Cardiac muscle cell (in vitro differentiated cells and primary cell): ENCODE measurements at places on chromosomes 16 and 17. TPM values are rescaled to one million over a fixed set of nuclear protein-coding genes. Genes with fewer than 3 reads are reported as not detected.
A peak's percentile ranks its signal among the peaks of the same experiment; 100 is the strongest.

- no peak overlapping the region for H3K27ac ChIP-seq
- H3K4me1 ChIP-seq, result no peaks in the 10 kb centered on the region
- H3K4me3 ChIP-seq, result no peak overlapping the region
- DNase-seq, result no peak
- H3K27me3 ChIP-seq, result peaks cover 32% of the 10 kb centered on the region
Observed at GRCh38 chr17:47728214-47728877, 4.7 kb upstream of the TBX21 start.

- H3K36me3 ChIP-seq, result no peaks in the 10 kb centered on the region
- H3K4me3 ChIP-seq, result no peak overlapping the region
- H3K27me3 ChIP-seq, result no peaks in the 10 kb centered on the region
- no peak for DNase-seq
- peaks cover 5% of the 10 kb centered on the region for H3K4me1 ChIP-seq
Observed at GRCh38 chr17:29247219-29247618, 560 bp downstream of the CRYBA1 start.

GRCh38 chr17:28491860-28492259, 14.3 kb upstream of the FOXN1 start:
- H3K27ac ChIP-seq, result no peak overlapping the region
- no peaks in the 10 kb centered on the region for H3K36me3 ChIP-seq

FOXC2 gene
- 3.7 and 10.5 TPM in 2 replicates for polyA plus RNA-seq

- no peak for DNase-seq
- H3K36me3 ChIP-seq, result no peaks in the 10 kb centered on the region
- H3K27me3 ChIP-seq, result no peaks in the 10 kb centered on the region
Observed at GRCh38 chr16:85199069-85199725, 86.9 kb upstream of the CIBAR2 start.

GRCh38 chr16:64397945-64398508, 723.8 kb downstream of the CDH11 start:
- DNase-seq, result peak; percentile 84
- no peak overlapping the region for H3K27ac ChIP-seq
- H3K4me1 ChIP-seq, result no peaks in the 10 kb centered on the region

DRC7 gene
- polyA plus RNA-seq, result 2.0 and 3.4 TPM in 2 replicates

ABCA9 gene
- polyA plus RNA-seq, result not detected in 2 replicates

DNA sequence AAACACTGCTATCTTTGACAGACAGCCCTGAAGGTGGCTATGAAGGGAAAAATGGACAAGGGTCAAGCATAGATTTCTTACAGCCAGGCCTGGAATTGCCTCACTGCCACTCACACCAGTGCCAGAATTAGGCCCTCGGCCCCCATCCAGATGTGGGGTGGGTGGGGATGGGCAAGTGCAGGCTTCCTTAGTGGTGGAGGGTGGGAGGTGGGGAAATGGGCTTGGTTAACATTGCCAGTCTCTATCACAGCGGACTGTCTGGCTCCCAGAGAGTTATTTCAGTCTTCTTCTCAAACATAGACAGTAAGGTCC, 24.9 kb downstream of the B9D1 start:
- H3K36me3 ChIP-seq, result no peaks in the 10 kb centered on the region
- H3K4me3 ChIP-seq, result no peak overlapping the region
- peak; percentile 32 for DNase-seq
- H3K27ac ChIP-seq, result peak overlapping the region; percentile 77
- H3K4me1 ChIP-seq, result peaks cover 20% of the 10 kb centered on the region

PIMREG gene
- polyA plus RNA-seq, result 11.3 and 65.2 TPM in 2 replicates

SEPTIN12 gene
- polyA plus RNA-seq, result 2.2 and 7.3 TPM in 2 replicates

RGS11 gene
- polyA plus RNA-seq, result 12.0 and 17.0 TPM in 2 replicates

GRCh38 chr17:44170499-44171201, at the start of gene ASB16:
ASB16 (plus strand) TSS chr17:44170704; CDS start chr17:44170790, 86 bp downstream.
- no peak within 1 kb of the TSS for H3K4me3 ChIP-seq
- H3K27me3 ChIP-seq, result no peaks in the 10 kb centered on the region
- H3K4me1 ChIP-seq, result peaks cover 16% of the 10 kb centered on the region
- H3K36me3 ChIP-seq, result peaks cover 3% of the 10 kb centered on the region
- peak; percentile 87 for DNase-seq

CHST4 gene
- polyA plus RNA-seq, result not detected in 2 replicates

DNA sequence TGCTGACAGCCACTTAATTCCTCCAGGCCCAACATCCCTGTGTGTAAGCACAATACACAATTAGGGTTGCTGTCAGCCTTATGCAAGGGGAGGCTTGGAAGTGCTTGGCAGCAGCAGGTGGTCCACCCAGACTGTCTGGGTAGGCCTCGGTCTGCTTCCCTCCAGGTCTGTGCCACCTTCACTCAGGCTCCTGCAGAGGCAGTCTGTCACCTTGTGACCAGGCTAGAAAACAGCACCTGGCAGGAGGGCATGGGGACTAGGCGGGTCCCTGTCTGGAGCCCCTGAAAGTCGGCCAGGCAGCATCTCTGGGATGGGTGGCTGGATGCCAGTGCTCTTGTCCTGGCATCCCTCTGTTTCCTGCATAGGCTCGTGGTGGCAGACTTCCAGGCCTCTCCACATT, 578.1 kb downstream of the KCNJ18 start:
- H3K36me3 ChIP-seq, result no peaks in the 10 kb centered on the region
- no peak overlapping the region for H3K27ac ChIP-seq
- no peak for DNase-seq
- H3K27me3 ChIP-seq, result no peaks in the 10 kb centered on the region

KIF19 gene
- polyA plus RNA-seq, result 1.2 TPM in 1 of 2 replicates, not detected in the other

CBFA2T3 gene
- 1.5 and 3.3 TPM in 2 replicates for polyA plus RNA-seq

NOG gene
- polyA plus RNA-seq, result 18.9 and 32.7 TPM in 2 replicates

DNAH3 gene
- not detected in 2 replicates for polyA plus RNA-seq

DNA sequence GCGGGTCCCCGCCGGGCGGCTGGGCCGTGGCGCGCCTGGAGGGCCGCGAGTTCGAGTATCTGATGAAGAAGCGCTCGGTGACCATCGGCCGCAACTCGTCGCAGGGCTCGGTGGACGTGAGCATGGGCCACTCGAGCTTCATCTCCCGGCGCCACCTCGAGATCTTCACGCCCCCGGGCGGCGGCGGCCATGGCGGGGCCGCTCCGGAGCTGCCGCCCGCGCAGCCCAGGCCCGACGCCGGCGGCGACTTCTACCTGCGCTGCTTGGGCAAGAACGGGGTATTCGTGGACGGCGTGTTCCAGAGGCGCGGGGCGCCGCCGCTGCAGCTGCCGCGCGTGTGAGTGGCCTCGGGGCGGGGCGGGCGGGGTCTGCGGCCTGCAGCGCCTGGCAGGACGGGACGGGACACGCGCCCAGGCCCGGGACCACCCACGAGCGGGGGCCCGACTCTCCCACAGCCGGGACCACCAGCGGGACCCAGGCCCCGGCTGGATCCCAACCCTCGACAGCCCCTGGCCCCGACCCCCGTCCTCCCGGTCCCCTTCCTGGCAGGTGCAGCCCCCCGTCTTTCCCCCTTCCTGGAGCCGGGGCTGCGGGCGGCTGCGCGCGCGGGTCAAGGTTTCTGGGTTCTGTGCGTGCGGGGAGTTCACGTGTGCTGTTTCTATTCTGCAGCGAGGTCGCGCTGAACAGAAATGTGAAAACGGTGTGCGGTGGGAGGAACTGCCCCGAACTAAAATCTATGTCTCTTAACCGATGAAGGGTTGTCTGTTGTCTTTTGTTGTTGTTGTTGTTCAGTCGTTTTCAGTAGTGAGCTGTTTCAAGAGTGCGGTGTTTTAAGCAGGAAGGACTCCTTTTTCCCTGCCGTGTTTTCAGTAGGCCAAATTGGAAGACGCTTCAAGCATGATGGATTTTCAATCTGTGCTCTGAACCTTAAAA, 705 bp downstream of the FOXK2 start:
- DNase-seq, result peak; percentile 47
- peak overlapping the region; percentile 93 for H3K4me3 ChIP-seq
- H3K4me1 ChIP-seq, result peaks cover 5% of the 10 kb centered on the region
- H3K27ac ChIP-seq, result peak overlapping the region; percentile 83

GRCh38 chr17:62626719-62627218, 701 bp upstream of the MRC2 start:
- H3K4me3 ChIP-seq, result peak overlapping the region; percentile 44
- no peaks in the 10 kb centered on the region for H3K27me3 ChIP-seq
- peaks cover 15% of the 10 kb centered on the region for H3K4me1 ChIP-seq
- peak; percentile 93 for DNase-seq
- no peak overlapping the region for H3K27ac ChIP-seq

B9D1 gene
- 58.7 and 65.7 TPM in 2 replicates for polyA plus RNA-seq

SCGB1C2 gene
- not detected in 2 replicates for polyA plus RNA-seq

CDH3 gene
- polyA plus RNA-seq, result 115 and 211 TPM in 2 replicates

DNA sequence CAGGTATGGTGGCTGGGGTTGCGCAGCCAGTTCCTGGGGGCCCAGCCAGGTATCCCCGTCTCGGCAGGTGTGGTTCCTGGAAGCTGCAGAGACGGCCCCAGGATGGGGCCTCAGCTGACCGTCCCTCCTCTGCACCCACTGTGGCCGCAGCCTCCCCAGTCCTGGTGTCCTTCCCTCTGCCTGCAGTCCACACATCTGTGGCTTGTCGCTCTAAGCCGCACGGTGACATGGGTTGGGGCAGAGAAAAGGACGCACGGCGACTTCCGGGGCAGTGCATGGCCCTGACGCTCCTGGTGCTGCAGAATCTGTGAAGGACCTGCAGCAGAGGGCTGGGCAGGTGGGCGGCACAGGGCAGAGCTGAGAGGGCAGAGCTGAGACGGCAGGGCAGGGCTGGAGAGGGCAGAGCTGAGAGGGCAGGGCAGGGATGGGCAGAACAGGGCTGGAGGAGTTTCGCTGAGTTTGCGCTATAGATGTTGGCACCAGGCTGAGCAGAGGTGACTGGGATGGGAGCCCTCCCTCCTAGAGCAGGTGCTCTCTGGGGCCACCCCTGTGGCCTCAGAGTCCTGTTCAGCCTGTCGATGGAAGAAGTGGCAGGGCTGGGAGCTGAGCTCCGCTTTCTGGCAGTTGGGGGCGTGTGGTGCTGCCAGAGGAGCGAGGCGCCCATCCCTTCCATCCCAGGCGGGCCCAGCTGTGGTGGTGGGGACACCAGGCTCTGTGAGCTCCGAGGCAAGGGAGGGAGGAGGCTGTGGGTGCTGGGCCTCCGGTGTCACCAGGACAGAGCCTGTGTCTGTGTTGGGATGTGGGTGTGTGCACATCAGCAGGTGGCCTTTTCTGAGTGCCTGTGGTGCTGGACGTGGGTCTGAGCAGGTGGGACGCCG, 23.0 kb downstream of the TSC2 start:
- no peak overlapping the region for H3K4me3 ChIP-seq
- H3K36me3 ChIP-seq, result peaks cover 14% of the 10 kb centered on the region
- no peak overlapping the region for H3K27ac ChIP-seq
- no peaks in the 10 kb centered on the region for H3K27me3 ChIP-seq

- H3K4me1 ChIP-seq, result no peaks in the 10 kb centered on the region
- no peaks in the 10 kb centered on the region for H3K36me3 ChIP-seq
- DNase-seq, result peak; percentile 22
- no peak overlapping the region for H3K27ac ChIP-seq
- H3K4me3 ChIP-seq, result no peak overlapping the region
- H3K27me3 ChIP-seq, result no peaks in the 10 kb centered on the region
Observed at GRCh38 chr16:13896543-13897182, 23.3 kb upstream of the ERCC4 start.

GRCh38 chr16:31179219-31179746, 656 bp upstream of the FUS start:
- no peak for DNase-seq
- H3K36me3 ChIP-seq, result peaks cover 19% of the 10 kb centered on the region
- H3K4me3 ChIP-seq, result peak overlapping the region; percentile 94
- H3K27me3 ChIP-seq, result no peaks in the 10 kb centered on the region
- peaks cover 16% of the 10 kb centered on the region for H3K4me1 ChIP-seq

- no peak overlapping the region for H3K4me3 ChIP-seq
- H3K27ac ChIP-seq, result no peak overlapping the region
- H3K4me1 ChIP-seq, result peaks cover 59% of the 10 kb centered on the region
- no peaks in the 10 kb centered on the region for H3K36me3 ChIP-seq
- no peaks in the 10 kb centered on the region for H3K27me3 ChIP-seq
Observed at GRCh38 chr16:58107228-58107627, 22.0 kb downstream of the CFAP20 start.

DNA sequence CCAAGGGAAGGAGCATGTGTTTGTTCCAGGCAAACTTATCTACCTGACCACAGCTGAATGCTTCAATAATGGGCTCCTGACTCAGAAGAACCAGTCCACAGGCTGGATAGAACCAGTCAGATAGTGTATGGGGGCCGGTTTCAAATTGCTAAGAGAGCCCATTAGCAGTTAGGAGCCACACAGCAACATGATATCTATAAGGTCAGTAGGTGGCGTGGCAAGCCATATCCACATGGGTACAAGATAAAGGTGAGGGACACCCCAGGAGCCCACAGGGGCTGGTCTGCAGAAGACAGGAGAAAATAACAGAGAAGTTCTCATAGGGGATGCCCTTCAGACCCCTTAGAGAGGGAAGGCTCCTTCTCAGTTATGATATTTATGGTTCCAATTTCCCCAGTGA, 31.6 kb upstream of the CDRT15 start:
- no peaks in the 10 kb centered on the region for H3K27me3 ChIP-seq
- DNase-seq, result no peak
- H3K27ac ChIP-seq, result no peak overlapping the region
- no peak overlapping the region for H3K4me3 ChIP-seq
- H3K4me1 ChIP-seq, result no peaks in the 10 kb centered on the region
- H3K36me3 ChIP-seq, result no peaks in the 10 kb centered on the region

MT1F gene
- polyA plus RNA-seq, result not detected in 2 replicates

TLCD1 gene
- polyA plus RNA-seq, result 7.2 and 15.4 TPM in 2 replicates

DNA sequence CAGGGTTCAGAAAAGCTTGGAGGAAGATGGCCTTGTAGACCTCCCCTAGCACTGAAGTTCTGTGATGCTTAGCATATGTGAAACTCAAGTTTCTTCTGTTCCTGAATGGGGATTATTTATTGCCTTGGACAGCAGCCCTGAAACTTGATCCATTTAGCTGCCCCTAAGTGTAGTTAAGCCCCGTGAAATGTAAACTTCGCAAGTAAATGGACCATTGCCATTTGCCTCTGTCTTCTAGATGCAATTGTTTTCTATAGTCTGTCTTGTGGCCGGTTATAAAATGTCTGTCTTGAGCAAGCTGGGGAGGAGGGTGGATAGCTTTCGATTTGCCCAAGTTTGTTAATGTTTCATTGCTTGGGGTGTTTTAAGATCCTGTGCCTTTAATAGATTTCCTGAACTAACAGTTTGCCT, 261.8 kb downstream of the CDH13 start:
- H3K27me3 ChIP-seq, result no peaks in the 10 kb centered on the region
- DNase-seq, result no peak
- no peak overlapping the region for H3K4me3 ChIP-seq
- H3K36me3 ChIP-seq, result no peaks in the 10 kb centered on the region
- H3K27ac ChIP-seq, result no peak overlapping the region
